ENCODE measurements at places on chromosomes 12 and 14.

- no peak for DNase-seq
Observed at GRCh38 chr12:77685112-77685511, 145.6 kb upstream of the NAV3 start.

GRCh38 chr14:68539241-68539737, 253.6 kb downstream of the ZFP36L1 start:
- no peak for DNase-seq

DNA sequence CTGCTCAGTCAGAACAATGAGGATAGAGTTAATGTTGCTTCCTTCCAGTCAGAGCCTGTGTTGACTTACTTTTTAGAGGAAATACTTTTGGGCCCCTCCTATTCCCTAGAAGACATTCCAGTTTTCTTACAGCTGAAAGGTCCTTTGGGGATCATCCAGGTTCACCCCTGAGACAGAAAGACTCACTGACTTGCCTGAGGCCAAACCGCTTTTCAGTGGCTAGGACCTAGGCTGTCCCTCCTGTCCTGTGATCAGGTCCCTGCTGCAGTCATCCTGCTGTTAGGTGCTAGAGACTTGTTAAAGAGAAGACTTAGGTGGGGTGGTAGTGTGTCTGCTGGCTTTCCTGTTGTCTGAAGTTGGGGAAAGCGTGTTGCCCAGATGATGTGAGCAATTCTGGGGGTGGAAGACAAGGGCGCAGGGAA, 39.6 kb downstream of the SUSD6 start:
- DNase-seq: no peak

- no peak for DNase-seq
Observed at GRCh38 chr14:64821651-64822050, 58.1 kb downstream of the SPTB start.

- no peak for DNase-seq
Observed at GRCh38 chr12:76025601-76026575, 5.7 kb downstream of the PHLDA1 start.

DNA sequence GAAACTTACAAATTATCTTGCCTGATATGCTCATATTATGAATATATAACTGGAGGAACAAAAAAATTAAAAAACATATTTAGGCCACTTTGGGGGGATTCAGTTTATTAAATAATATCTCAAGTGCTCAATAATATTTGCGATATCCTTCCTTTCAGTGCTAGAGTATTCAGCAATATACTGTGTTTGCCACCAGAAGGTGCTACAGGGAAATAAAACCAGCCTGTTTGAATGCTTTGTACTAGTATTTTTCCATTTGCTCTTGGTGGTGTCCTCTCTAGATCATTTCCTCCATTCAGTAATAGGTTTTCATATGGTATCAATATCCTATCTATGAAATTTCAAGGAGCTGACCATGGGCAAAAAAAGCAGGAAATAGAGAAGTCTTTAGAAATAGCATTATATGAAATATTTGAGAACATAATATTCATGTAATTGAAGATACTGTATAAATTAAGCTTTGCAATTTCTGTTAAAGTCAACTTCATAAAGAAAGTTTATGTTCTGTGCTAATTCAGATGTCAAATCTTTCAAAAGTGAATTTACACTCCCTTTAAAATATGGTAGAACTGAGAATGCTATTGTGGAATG, 106.2 kb upstream of the NAV3 start:
- no peak for DNase-seq

DNA sequence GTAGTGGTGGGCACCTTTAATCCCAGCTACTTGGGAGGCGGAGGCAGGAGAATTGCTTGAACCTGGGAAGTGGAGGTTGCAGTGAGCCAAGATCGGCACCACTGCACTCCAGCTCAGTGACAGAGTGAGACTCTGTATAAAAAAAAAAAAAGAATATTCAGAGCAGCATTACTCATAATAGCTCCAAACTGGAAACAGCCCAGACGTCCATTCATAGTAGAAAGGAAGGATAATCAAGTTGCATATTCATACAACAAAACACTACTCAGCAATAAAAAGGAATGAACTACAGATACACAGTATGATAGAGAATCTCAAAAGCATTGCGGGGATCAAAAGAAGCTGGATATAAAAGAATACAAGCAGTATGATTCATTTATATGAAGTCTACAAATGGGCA, 19.1 kb downstream of the TMEM30B start:
- no peak for DNase-seq

- DNase-seq: no peak
Observed at GRCh38 chr12:111494676-111495075, 89.0 kb downstream of the SH2B3 start.

DNA sequence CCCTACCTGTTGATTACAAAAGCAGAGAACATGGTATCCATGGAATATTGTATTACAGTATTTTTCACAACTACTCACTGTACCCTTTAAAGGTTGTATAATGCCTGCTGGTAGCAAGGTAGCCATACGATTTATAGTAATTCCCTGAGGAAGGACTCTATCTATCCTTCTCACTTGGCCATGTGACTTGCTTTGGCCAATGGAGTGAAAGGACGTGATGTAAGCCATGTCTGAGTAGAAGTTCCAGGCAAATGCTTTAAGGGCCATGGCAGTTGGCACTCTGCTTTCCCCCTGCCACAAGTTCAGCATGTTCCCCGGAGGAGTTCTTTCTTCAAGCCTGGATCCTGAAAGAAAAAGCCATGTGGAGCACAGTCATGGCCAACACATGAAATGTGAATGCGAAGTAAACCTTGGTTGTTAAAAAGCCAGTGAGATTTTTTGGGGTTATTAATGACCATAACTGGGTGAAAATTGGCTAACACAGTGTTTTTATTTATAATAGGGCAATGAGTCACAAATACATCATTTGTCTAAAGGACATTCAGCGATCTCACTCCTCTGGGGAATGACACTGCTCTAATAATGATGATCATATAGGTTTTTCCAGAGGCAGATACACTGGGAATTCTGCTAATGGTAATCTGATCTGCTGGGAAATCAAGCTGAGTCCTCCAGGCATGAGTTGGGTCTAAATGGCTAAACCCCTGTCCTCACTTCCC, 67.4 kb upstream of the SLC38A2 start:
- no peak for DNase-seq

DNA sequence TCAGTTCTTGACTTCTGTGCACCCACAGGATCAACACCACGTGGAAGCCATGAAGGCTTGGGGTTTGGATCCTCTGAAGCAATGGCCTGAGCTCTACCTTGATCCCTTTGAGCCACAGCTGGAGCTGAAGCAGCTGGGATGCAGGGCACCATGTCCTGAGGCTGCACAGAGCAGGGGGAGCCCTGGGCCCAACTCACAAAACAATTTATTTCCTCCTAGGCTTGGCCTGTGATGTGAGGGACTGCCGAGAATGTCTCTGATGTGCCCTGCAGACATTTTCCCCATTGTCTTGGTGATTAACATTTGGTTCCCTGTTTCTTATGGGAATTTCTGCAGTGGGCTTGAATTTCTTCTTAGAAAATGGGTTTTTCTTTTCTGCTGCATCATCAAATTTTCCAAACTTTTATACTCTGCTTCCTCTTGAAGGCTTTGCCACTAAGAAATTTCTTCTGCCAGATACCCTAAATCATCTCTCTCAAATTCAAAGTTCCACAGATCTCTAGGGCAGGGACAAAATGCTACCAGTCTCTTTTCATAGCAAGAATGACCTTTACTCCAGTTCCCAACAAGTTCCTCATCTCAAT, 288.2 kb downstream of the CCDC59 start:
- DNase-seq: no peak

DNA sequence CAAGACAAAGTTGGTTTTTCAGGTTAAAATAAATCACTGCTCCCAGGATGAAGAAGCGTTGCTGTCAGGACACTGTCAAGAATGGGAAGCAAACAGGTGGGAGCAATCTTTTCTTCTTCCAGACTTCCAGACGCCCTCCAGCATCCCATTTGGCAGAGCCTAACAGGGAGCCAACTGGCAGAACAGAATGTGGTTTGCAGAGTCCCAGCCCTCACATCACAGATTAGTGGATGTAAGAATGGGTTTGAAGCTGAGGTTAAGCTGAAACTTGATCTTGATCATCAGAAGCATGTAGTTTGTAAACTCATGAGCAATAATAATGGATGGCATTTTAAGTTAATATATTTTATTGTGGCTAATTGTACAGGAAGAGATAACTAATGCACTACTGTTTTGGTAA, 636.4 kb downstream of the SLC6A15 start:
- no peak for DNase-seq

GRCh38 chr12:124496584-124496983, 70.8 kb downstream of the NCOR2 start:
- DNase-seq: no peak

- no peak for DNase-seq
Observed at GRCh38 chr12:55874443-55874842, 31.7 kb upstream of the MMP19 start.

GRCh38 chr12:30953257-30953656, 26.7 kb downstream of the TSPAN11 start:
- DNase-seq: no peak

DNA sequence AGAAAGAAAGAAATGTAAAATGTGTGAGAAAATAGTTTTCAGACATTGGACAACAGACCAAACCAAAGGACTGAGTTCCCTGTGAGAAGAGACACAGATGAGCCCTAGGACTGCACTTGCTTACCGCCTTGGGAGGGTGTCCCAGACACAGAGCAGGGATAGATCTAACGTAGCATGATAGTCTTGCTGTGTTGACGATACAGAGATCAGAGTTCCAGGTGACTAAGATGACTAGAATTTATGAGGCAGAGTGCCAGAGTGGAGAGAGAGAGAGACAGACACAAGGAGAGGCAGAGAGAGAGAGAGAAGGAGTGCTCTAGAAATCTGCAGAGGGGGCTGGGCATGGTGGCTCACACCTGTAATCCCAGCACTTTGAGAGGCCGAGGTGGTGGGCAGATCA, 148.2 kb upstream of the LMNTD1 start:
- no peak for DNase-seq

GRCh38 chr12:19657118-19657731, 217.9 kb downstream of the AEBP2 start:
- no peak for DNase-seq

DNA sequence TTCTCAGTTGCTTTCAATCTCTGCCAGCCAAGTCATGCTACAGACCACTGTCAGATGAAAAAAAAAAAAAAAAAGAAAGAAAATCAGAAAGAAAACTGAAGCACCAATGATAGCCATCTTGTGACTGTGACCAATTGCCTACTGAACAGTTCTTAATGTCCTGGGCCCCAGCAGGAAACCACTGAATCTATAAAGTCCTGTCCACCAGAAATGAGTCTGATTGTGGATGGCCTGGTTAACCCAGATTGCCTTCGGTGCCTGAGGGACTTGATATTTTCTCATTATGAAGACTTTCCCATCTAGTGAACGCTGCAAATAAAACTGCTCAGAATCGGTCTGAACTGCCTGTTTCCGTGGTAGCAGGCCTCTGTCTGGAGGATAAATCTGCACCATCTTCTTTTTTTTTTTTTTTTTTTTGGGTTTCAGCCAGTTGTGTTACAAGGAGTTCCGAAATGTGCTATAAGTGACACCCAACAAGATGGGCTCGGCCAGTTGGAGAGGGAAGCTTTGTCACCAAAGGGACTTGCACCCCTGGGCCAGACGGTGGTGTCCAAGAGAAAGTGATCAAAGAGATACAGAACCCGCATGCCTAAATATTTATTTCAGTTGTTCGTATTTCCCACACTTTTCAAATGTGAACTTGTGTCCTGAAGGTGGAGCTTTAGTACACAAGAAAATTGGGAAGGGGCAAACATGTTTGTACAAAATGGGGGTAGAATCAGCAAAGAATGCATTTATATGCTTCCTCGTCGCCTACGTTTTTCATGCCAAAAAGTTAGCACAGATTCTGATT, 3.0 kb upstream of the PLXNC1 start:
- DNase-seq: no peak

DNA sequence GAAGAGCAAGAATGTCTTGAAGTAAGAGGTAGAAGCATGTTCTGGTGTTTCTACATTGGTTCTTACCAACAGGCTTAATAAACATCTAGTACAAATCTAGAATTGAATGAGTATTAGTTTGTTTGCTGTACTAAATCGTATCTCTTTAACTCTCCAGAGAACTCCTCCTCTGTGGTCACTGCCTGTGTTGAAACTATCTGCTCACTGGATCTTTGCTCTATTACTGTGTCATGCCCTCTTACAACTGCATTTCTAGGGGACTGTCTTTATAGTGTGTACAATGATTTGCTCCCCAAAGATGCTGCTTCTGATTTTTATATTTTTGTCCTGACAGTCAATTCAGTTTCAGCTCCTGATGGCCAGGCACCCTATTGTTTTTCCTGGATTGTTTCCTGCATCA, 50.1 kb upstream of the E2F7 start:
- no peak for DNase-seq

GRCh38 chr14:68033336-68033932, 213.9 kb downstream of the RAD51B start:
- no peak for DNase-seq

GRCh38 chr12:120327593-120327992, at the start of gene PLA2G1B:
PLA2G1B (minus strand) TSS chr12:120327779; CDS start chr12:120327753, 26 bp downstream.
- DNase-seq: no peak

DNA sequence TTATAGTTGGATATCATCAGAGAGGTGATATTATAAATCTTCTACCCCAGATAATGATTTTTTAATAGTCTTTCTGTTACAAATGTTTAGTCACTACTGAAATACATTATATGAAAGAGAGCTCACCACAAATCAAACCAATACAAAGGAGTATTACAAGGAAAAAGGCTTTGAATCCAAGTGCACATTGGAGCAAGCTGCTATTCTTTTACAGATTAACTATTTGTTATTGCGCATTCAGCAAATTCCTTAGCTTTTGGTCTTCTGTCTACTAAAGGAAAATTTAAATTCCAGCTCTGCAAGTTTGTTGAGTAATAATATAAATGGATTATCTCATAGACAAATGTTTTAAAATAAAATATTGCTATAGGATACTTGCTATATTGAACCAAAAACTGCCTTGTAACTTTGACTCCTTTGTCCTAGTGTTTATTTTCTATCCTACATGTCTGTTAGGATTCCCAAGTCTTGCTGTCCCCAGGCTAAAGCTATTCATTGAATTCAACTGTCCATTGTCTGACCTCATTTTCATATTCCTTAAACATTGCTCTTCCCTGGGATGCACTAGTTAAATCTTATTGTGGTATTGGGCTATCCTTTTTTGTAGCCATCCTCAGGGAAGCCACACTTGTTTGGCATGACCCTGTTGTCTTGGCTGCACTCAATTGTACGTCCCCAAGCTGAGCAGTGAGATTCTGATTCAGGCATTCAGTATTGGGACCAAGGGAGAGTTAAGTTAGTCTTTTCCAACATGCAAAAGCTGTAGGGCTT, 41.5 kb downstream of the PDE3A start:
- DNase-seq: no peak

DNA sequence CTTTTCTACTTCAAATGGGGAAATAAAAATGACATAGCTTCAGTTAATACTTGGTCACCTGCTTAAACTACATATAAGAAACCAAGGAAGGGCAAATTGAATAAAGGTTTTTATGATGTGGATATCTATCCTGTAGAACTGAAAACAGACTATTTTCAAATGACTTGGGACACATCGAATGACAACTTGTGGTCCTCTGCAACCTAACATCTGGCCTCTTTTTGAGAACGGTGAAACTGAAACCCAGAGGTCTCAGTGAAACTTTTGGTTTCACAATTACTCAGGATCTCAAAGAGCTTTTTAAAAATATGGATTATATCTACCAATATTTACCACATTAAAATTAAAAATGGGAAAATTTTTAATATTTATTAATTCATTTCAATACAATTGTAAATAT, 65.2 kb downstream of the PPP2R5E start:
- DNase-seq: no peak

GRCh38 chr14:100554082-100554677, 33.0 kb downstream of the BEGAIN start:
- no peak for DNase-seq

GRCh38 chr12:64744422-64745258, 14.6 kb downstream of the GNS start:
- DNase-seq: no peak
